ENCODE measurements at places on chromosomes 6 and 20.
A peak's percentile ranks its signal among the peaks of the same experiment; 100 is the strongest.

GRCh38 chr6:51300510-51300909 lies 481.8 kb downstream of the TFAP2B start:
- no peak for DNase-seq

DNA sequence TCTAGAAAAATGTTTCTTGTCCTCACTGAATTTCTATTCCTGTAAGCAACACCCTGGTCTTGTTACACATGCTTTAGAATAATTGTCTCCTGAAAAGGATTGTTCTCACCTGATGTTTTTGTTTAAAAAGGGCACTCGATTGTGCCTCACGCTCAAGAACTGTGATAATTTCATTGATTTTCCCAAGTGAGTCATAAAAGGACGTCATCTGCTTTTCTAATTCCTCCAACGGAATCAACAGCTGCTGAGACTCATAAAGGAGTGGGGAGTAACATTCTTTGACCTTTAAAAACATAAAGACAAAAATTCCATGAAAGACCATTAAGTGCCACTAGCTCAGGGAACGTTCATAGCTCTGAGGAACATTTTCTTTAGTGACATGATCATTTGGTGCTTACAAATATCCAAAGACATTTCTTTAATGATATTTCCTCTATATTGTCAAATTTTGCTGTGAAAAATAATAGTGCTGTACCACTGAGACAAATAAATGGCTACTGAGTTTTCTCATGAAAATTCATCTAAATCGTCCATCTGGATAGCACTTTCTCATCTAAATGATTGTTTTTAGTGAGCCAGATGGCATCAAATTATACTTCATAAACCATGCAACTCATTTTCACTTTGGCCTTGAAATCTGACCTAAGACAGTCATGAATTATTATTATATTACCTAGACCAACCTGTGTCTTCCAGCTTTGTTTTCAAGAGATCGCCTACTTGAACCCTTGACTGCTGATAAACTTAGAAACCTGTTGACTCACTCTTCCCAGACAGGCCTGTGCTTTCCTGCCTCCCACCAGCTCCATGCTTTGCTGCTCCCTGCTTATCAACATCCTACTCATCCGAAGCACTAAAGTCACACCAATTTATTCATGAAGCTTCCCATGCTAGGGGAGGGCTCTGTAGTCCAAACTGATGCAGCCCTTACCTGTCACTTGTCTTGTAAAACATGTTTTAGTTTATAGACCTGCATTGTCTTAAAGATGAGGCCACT lies 178.2 kb downstream of the SYNE1 start:
- peak; percentile 38 for DNase-seq

DNA sequence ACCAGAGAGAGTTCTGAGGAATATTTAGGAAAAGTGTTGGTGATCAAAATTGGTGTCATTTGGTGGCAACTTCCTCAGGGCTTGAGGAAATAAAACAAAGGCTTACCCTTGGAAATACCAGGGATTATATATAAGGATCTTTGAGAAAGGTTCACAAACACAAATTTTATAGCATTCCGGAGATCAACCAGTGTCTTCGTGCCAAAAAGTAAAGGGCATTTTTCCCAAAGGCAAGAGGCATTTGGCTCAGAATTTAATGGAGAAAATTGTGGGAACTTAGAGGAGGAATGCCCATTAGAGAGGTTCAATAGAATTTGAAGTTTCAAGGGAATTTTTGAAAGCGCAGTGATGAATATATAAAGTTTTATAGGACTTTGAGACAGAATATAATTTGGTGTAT lies 179.5 kb downstream of the FUT9 start:
- DNase-seq = no peak

DNA sequence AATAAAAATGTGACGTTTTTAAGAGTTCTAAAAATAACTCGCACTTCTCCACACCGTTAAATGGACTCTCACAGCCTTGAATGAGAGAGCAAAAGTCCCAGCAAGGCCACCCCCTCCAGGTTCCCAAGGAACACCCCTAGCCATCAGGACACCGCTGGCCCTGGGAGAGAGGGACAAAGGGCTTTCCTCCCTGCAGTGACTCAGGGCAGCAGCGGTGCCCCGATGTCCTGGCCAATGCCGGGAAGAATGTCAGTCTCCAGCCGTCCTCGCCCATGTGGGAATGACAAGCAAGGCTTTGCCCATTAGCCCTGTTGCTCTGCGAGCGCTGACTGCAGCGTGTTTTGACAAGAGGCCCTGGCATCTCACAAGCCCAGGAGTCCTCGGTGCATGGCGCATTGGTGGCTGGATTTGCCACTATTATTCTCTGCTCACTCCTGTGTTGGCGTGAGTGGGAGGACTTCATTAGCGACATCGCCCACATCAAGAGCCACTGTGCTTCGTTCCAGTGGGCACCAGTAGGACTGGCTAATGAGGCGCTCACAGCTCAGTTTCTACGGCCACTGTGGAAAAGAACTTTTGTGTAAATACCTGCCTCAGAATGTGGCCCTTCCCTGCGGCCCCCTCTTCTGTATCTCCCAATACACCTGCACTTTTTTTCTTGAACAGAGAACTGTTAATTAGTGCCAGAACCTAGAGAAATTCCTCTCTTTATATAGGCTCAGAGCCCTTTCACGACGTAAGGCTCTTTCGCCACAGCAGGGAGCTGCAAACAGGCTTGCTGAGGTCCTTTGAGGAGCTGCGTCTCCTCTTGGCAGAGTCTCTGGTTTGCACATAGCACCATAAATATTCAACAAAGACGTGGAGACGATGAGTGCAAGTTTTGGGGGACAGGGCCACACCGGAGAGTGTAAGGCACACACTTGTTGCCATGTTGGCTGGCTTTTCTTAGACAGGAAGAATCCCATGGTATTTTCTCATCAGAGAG lies 336.6 kb downstream of the TAF4 start:
- DNase-seq = no peak

DNA sequence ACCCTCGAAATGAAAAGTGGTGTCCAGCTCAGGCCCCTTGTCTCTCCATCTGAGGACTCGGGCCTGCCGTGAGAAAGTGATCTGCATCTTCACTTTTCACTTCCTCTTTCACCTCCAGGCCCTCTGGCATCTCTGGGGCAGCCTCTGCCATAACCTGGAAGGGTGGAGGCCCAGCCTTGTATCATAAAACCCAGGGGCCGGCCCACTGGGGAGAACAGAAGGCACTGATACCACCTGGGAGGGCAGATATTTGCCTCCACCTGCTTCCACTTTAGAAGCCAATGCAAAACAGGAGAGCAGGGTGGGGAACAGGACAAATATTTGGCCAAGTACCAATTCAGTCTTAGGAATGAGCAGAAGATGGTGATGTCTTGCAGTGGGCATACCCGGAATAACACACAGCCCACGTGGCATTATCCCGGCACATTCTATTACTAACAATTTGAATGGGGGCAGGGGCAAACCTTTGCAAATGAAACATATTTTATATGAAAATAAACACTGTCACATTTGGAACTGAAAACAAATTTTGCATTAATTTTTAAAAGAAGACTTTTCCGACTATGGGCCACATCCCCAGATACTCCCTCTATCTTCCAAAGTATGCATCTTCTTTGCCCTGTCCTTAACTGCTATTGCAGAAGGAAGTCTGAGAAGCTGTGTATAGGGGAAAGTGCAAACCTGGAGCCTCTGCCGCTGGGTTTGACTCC lies 69.2 kb upstream of the TBC1D7 start:
- DNase-seq = no peak

GRCh38 chr6:56490993-56491392 lies 151.7 kb downstream of the DST start:
- DNase-seq = peak; percentile 81

GRCh38 chr20:13443690-13444089 lies 195.0 kb downstream of the TASP1 start:
- no peak for DNase-seq

DNA sequence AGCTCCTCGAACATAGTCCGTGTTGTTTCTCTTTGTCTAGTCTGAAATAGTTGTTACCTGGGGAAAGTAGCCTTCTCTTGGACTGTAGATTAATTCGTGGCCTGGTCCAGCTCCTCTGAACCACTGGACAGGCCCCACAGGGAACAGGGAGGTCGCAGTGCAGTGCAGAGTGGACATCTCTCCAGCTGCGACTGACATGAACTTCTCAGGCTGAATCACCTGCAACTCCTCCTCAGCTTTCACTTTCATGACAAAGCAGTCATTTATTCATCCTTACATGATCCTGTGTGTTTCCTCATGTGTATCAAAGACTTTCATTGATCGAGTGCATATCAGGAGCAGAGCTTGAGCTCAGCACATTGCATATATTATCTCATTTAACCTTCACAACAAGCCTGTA lies 19.1 kb upstream of the SIRPG start:
- DNase-seq = no peak

DNA sequence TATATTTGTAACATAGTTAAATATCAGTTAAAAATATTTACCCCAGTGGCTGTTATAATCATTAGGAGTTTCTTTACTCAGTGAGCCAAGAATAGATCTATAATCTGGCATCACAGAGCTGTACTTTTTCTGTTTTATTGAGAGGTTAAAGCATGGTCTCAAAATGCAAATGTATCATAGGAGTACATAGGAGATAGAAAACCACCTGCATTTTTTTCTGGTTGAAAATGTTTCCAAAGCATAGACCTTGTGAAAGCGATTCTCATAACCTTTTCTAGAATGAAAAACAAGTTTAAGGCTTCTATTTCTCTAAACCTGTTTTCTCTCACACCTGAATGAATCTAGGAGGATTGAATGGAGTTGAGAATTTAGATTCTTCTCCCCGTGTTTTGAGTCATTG lies 14.4 kb downstream of the KCNQ5 start:
- DNase-seq = no peak

GRCh38 chr6:50240986-50241385 lies 191.3 kb upstream of the DEFB112 start:
- DNase-seq = no peak

- no peak for DNase-seq
These were observed 361.9 kb downstream of the BCKDHB start for GRCh38 chr6:80468398-80468797.

- DNase-seq = no peak
These were observed 44.9 kb downstream of the CPXM1 start for GRCh38 chr20:2755451-2756055.

GRCh38 chr20:62949153-62949821 lies 3.2 kb upstream of the SLC17A9 start:
- no peak for DNase-seq

DNA sequence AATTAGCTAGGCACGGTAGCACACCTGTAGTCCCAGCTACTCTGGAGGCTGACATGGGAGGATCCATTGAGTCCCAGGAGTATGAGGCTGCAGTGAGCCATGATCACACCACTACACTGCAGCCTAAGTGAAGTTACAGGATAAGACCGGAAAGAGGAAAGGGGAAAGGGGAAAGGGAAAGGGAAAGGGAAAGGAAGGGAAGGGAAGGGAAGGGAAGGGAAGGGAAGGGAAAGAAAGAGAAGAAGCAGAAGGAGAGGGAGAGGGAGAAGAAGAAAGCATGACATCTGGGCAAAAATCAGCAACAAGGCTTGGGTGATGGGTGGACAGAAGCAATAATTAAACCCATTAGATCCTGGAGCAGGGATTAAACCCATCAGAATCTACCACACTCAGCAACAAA lies 101.7 kb upstream of the RAB32 start:
- no peak for DNase-seq

GRCh38 chr6:113719545-113719944 lies 137.6 kb upstream of the MARCKS start:
- peak; percentile 71 for DNase-seq

GRCh38 chr6:36840432-36841403 lies 1.5 kb upstream of the CPNE5 start:
- DNase-seq = no peak

DNA sequence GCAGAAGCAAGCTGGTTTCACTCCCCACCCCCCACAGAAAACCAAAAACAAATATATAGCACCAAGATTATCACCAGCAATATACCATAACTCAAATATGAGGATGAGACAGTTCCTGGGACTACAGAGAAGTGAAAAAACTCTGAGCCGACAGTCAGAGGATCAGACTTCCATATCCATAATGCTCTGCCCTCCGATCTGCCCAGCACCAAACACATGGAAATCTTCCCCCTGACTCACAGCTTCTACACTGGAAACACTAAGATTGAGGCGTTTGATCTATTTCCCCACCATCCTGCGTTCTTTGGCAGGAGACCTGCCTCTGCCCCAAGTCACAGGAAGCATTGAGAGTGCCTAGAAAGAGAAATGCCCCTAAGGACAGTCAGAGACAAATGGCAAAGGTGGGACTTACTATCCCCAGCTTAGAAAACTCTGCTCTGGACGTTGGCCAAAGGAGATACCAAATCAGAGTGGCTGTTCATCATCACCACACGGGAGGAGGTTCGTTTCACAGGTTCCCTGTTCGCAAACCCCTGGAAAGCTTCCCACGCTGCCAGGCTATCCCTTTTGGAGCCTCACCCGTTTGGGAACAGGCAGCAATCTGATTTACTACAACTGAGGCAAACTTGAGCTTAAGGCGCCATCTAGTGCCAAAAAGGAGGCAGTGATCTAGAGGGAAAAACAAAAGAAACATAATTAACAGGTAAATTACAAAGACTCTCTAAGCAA lies 48.7 kb upstream of the SRSF6 start:
- peak; percentile 72 for DNase-seq

DNA sequence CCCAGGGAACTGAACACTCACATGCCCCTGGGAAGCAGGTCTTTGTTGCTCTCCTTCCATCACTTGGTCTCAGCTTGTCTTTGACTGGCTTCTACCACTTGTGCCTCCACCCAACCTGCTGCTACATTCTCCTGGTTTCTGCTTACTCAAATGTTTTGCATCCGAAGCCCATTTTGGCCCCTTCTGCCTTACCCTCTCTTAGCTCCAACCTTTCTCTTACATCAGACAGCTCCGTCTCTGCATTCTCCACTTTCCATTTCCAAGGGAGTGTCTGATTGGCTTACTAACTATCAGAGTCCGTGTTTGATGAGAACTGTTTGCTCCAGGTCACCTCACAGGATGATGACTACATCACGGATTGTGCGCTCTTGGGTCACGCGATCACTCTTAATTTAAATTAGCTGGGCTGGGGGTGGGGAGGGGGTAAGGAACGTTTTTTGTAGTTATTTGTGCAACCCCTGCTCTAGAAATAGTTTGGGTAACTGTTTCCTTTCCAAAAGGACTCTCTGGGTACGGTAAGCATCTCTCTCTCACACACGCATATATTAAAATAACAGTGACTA lies 844 bp upstream of the ABRACL start:
- peak; percentile 30 for DNase-seq

DNA sequence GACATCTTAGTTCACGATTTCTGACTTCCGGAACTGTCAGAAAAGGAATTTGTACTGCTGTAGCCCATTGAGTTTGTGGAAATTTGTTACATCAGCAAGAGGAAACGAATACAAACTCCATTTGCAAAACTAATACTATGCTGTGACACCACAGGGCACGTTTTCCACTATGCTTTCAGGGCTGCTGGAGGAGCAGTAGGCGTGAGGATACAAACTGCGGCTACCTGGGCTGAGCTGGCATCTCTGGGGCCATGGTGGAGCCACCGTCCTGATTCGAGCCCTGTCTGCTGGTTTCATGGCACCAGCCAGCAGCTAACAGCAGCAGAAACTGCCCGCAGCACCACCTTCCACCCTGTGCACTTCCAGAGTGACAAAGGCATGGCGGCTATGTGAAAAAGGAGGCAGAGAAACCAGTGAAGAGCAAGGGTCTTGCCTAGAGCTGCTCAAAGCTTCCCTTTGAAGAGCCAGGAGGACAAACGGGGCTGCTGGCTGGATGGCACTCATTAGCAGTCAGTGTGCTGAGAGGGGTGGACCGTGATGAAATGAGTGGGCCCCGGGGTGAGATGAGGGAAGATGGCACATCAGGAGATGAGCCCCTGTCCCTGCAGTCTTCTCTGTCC lies 58.9 kb upstream of the STX16 start:
- DNase-seq = no peak
